ENCODE measurements at places on chromosomes 11 and 22.
A peak's percentile ranks its signal among the peaks of the same experiment; 100 is the strongest.

GRCh38 chr11:132126973-132127899 lies 756.8 kb downstream of the NTM start:
- no peak for DNase-seq

- DNase-seq = no peak
Measured at GRCh38 chr22:45310331-45310976, 720 bp downstream of the FAM118A start.

- DNase-seq = no peak
Measured at GRCh38 chr11:35363854-35364780, 55.2 kb downstream of the SLC1A2 start.

DNA sequence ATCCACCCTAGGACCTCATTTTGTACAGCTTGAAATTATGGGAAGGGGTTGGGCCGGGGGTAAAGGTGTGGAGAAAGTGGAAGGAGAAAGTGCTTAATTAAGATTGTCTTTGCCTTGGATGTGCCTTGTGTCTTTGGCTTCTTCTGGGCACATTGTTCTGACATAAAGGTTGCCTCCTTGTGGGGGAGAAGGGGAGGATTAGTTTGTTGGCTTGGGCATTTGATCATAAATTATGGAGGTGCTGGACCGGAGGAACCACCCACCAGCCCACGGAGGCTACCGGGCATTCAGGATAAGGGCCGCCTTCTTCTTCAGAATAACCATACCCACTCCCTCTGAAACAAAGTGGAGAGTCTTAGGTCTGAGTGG lies 1.3 kb downstream of the PAFAH1B2 start:
- DNase-seq = no peak

DNA sequence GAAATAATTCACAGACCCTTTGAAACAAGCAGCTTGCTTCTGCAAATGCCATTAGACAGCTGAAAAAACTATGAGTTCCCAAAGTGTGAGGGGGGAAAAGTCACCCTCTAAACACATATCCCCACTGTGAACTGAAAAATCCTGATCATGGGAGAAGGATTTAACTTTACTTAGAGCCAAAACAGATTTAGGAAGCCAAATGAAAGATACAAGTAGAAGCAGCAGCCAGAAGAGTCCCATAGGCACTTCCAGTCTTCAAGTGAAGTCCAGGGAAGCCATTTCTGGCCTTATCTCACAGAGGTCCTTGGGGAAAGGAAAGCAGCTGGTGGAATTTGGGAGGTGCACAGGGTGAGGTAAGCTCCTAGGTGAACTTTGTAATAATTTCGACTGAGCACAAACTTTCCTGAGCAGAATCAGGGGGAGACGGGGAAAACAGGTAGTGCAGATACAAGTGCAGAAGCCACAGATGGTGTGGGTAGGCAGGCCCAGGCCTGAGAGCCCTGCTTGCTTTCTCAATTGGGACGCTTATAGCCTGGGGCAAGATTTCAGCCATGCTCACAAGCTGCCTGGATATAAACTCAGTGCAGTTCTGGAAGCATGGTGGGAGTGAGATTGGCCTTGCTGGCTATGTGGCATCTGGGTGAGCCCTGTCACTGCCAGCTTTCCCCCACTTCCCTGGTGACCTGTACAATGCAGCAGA lies 44.8 kb downstream of the GAS2 start:
- no peak for DNase-seq

DNA sequence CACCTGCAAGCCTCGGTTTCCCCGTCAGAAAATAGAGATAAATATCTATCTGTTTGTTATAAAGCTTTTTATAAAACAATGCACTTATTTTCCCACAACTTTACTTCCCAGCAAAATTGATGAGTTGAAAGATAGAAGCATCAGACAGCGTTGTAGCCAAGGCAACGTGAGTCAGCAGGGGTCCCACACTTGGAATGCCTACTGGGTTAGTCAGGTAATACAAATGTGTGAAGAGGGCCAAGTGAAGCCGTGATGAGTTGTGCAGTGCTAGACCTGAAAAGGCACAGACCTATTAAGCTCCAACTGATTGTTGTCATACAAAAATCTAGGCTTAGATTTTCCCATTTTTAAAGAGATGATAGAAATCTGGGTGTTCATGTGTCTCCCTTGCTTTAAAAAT lies 118.7 kb downstream of the PGR start:
- no peak for DNase-seq

GRCh38 chr11:117946156-117946841 lies 17.1 kb upstream of the TMPRSS13 start:
- DNase-seq = no peak

DNA sequence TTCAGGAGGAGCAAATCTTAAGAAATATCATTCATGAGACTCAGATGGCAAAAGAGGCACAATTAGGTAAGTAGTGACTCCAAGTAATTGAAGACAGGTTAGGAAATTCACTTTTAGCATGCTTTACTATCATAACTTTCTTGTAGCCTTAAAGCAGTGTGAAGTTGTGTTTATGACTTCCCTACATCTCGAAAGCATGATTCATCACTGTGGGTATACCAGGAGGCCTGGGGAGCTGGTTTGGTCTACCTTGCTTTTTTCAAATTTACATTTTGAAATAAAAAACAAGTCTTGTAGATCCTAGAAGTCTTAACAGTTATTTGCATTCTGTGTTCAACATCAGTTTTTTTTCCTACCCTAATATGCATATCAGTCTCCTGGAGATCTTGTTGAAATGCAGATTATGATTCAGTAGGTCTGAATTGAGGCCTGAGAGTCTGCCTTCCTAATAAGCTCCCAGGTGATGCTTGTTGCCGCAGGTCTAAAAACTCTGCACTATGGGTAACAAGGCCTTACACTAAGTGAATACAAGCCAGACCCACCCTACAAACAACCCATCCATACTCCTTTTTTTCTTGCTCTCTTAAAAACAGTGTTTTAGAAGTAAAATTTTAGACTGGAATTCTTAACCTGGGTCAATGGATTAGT lies 41.4 kb downstream of the TTC17 start:
- DNase-seq = no peak

- DNase-seq = no peak
Measured at GRCh38 chr11:57368106-57368844, 12.7 kb downstream of the PRG3 start.

GRCh38 chr22:39292561-39293074 lies 26.8 kb downstream of the RPL3 start:
- DNase-seq = no peak

DNA sequence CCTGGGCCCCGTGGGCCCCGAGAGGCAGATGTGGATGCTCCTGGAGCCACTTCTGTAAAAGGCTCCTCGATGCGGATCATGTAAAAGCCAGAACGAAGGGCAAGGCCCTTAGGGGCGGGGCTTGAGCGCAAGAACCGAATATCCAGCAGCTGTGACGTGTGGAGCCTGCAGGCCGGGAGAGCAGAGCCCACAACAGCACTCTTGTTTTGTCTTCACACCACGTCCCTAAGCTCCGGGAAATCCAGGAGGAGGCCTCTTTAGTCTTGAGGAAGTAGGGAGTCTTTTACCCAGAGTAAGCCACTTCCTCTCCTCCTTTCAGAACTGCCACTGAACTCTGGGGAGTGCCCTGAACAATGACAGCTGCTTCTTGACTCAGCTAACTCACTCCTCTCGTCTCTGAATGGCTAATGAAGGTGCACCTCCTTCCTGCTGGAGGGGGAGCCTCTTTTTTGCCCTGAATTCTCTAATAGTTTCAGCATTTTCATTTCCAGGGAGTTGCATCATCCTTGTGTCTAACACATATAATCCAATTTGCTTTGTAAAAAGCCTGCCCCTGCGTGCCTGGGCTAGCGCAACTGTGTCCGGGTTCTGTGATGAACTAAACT lies 12.5 kb downstream of the L3MBTL2 start:
- DNase-seq = no peak

- DNase-seq = no peak
Measured at GRCh38 chr11:28476049-28476448, 367.9 kb downstream of the METTL15 start.

- no peak for DNase-seq
Measured at GRCh38 chr11:95359756-95360155, 128.8 kb upstream of the SESN3 start.

DNA sequence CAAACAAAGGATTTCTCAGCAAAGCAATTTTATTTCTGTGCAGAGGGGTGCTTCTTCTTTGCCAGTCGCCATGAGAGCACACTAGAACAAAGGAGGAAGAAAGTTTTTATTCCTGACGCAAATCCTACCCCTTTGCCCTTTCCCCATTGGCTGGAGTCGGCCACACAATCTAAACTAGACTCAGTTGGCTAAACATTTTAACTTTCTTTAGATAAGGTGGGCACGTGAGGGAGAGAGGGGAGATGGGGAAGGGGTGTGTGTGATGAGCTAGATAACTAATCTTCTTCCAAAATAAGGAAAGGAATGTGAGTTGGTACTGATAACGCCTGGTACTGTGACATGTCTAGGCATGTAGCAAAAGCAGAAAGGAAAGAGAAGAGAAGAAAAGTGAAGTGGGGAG lies 626 bp downstream of the TRIM22 start:
- no peak for DNase-seq

- no peak for DNase-seq
Measured at GRCh38 chr11:61295596-61295926, 445 bp upstream of the VWCE start.

- DNase-seq = no peak
Measured at GRCh38 chr22:45190202-45190872, 26.6 kb downstream of the NUP50 start.

DNA sequence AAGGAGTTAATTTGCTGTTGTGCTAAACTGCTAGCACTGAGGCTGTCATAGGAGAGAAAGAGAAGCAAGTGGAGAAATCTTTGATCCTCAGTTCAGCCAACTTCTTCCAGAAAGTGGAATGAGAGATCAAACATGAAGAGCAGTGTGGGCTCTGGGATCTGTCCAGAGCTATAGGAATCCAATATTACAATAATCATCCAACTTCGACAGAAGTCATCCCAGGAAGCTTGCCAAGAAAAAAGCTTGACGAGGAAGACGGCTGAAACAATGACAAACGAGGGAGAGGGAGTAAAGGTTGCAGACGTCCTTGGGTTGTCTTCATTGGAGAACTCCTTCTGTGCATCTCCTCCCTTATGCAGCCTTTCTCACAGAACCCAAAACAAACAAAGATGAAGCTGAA lies 496.2 kb downstream of the INSC start:
- no peak for DNase-seq

DNA sequence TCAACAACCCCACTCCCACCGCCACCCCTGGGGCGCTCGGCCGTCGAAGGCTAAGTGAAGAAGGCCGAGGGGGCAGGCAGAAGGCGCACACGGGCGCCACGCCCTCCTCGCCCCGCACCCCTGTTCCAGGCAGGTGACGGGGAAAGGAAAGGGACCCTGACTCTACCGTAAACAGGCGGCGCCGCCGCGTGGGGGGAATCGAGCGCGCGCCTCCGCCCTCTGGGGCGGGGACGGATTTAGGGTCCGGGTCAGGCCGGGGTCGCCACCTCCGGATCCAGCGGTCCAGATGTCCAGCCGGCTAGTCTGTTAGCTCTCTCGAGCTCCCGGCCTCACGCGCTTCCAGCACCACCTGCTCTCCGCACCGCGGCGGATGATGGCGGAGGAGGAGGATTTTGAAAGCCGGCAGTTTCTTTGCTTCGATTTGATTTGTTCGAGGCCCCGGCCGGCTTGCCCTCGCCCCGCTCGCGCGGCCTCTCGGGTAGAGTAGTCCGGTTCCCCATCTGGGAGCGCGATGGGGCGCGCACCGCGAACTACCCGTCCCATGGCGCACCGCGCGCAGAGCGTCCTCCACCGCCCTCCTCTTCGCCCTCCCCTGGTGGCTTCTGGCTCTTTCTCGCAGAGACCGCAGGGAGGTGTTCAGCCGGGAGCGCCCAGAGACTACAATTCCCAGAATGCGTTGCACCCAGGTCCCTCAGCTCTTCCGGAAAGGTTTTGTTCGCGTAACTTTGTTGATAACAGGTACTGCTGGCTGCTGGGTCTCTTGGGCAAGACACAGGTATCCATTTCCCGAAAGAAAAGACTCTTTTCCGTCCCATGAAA lies at the start of gene RANGAP1:
TSS of gene RANGAP1 (minus strand) at position 368 of the 819 bp plus-strand sequence. CDS start 5,143 bp downstream, outside the sequence.
- DNase-seq = peak; percentile 96

DNA sequence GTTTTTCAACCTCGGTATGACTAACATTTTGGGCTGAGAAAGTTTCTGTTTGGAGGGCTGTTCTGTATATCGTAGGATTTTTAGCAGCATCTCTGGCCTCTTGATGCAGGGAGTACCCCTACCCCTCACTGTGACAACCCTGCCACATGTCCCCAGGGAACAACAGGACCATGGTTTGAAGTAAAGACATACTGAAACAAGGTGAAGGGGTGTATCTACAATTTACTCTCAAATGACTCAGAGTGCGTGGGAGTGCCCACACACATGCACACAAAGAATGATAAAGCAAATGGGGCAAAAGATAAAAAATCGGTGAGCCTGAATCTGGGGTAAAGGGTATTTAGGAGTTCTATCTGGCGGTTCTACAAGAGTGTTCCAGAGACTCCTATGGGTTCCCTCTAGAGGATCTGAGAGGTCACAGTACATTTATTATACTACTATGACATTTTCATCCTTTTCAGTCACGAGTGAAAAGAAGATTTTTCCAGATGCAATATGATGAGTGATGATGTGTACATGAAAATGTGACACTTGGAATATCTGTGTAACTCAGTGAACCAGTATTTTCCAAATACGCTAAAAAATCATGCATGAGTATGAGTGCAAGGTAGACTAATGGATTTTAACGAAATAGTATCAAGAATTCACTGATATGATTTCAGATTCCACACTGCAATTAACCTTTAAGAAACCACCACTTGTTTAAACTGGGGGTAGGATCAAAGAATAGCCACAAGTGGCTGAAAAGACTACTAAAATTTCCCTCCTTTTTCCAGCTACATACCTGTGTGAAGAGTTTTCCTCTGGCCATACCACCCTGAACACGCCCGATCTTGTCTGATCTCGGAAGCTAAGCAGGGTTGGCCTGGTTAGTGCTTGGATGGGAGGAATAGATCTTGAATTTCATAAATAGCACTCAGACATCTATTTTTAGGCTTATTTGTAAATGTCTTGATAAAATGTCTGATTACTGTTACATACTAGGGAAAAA lies 56.3 kb upstream of the YPEL1 start:
- DNase-seq = peak; percentile 44

- DNase-seq = no peak
Measured at GRCh38 chr22:22086501-22087158, 104.0 kb upstream of the TOP3B start.

DNA sequence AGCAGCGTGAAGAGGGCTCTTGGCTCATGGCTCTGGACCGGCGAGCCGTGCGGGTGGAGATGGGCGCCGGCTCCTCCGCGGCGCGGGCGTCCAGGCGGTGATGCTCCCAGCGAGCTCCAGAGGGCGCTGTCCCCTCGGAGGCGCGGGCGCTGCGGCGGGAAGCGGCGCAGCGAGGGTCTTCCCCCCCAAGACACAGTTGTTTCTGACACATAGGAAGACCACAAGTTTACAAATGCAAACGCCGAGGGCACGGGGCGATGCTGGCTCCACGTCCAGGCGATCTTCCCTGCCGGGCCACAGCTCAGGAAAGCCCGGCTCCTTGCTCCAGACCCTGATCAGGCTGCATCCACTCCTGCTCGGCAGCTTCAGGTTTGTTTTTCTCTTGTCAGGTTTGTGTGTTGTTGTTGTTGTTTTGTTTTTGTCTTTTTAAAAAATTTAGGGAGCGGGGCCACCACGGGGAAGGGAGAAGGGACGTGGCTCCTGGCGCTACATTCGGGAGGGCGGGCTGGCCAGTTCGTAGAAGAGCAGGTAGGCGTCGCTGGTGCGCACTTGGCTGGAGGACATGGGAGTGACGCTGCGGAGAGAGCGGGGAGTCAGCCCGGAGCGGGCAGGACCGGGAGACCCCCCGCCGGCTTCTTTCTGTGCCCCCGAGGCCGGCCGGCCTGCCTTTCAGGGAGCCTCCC lies 10.0 kb upstream of the MFRP start:
- DNase-seq = peak; percentile 58

- DNase-seq = no peak
Measured at GRCh38 chr11:7253800-7254199, 2.1 kb downstream of the SYT9 start.
